ENCODE measurements at places on chromosomes 12 and 14.

DNA sequence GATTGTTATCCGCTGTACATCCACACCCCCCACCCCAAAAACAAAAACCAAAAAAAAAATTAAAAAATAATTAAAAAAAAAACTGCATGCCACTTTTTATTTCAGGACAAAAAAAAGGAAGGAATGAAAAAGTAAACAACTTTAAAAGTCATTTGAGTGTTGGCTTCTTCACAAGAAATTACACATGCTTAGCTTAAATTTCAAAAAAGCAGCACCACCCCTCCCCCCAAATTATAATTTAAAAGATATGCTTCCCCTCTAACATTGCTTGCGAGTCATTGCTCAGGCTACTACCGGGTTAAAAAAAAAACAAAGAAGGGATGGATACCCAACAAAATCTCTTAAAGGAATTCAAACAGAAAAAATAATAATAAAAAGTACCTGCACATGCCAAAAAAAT, 98.5 kb downstream of the BCL11B start:
- no peak for DNase-seq

GRCh38 chr14:71437870-71438269, 494.4 kb upstream of the RGS6 start:
- DNase-seq: no peak

DNA sequence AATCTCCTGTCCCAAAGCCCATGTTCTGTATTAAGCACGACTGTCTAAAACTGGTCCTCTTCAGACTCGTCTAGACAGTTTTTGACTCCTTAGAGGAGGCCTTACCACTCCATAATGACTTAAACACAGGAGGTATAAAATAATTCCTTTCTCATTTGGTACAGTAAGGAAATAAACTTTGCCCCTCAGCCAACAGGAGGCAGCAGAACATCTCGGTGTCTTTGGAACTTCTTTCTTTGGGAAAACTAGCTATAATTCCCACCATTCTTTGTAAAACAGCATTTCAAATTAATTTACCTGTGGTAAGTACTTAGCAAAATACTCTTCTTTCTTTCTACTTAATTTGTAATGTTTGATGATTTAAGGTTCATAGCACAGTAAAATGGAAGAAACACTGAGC, 292.7 kb upstream of the G2E3 start:
- DNase-seq: no peak

DNA sequence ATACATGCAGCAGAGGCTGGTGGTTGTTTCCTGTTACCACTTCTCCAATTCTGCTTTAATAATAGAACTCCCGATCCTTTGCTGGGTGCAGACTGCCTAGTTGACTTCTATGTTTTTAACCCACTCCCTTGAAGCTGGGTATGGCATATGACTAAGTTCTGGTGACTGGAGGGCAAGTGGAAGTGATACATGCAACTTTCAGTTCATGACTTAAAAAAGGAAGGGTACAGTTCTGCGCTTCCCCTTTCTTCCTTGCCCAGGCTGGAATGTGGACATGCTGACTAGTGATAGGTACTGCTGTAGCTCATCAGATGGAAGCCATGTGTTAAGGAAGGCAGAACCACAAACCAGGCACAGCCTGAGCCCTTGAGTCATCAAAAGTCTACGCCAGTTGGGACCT, 2.4 kb upstream of the A2M start:
- no peak for DNase-seq

GRCh38 chr14:95516554-95517181, at the start of gene SYNE3:
Gene SYNE3 (minus strand): TSS chr14:95516650. CDS start chr14:95475821, 40,829 bp downstream.
- DNase-seq: peak; percentile 85

- no peak for DNase-seq
Observed at GRCh38 chr14:89114109-89114508, 289.7 kb downstream of the TTC8 start.

GRCh38 chr14:29085546-29085945, 319.0 kb downstream of the FOXG1 start:
- DNase-seq: no peak

DNA sequence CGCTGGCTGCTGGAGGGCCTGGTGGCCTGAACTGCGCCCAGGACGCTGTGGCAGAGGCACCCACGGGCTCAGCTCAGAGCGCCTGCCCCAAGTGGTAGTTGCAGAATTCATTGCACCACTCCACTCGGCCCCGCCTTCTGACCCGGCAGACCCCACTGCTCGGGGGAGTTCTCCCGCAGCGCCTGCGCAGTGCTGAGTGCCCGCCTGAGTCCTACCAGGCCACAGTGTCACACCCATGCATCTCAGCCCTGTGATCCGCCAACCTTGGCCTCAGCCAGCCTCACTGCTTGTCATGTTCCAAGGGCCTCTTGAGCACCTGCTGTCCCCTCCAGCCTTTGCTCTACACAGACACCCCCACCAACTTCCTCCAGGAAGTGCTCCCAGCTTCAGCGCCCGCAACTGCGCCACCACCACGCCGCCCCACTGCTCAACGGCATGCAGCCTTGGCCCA, 12.2 kb downstream of the DEGS2 start:
- DNase-seq: no peak

DNA sequence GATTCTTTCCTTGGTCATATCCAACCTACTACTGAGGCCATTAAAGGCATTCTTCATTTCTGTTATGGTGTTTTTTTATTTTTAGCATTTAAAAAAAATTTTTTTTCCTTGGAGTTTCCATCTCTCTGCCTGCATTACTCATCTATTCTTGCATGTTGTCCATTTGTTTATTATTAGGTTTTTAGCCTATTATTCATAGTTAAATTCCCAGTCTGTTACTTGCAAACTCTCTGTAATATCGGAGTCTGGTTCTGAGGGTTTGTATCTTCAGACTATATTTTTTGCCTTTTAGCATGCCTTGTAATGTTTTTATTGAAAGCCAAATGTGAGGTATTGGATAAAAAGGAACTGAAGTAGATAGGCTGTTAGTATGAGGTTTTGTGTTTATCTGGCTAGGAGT, 284.3 kb downstream of the FUT8 start:
- DNase-seq: peak; percentile 0

GRCh38 chr14:102525219-102525928, 15.8 kb upstream of the ANKRD9 start:
- DNase-seq: peak; percentile 82

GRCh38 chr14:88384718-88385117, 739 bp upstream of the SPATA7 start:
- peak; percentile 72 for DNase-seq

DNA sequence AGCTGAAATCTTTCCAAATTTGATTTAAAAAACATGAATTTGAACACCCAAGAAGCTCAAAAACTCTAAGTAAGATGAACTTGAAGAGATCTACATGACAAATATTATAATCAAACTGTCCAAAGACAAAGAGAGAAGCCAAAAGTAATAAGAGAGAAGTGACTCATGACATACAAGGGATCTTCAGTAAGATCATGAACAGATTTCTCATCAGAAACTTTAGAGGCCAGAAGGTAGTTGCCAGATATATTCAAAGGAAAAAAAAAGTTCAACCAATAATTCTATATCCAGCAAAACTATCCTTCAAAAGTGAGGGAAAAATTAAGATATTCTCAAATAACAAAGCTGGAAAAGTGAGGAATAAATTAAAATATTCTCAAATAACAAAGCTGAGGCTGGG, 35.1 kb upstream of the MMP19 start:
- DNase-seq: no peak

DNA sequence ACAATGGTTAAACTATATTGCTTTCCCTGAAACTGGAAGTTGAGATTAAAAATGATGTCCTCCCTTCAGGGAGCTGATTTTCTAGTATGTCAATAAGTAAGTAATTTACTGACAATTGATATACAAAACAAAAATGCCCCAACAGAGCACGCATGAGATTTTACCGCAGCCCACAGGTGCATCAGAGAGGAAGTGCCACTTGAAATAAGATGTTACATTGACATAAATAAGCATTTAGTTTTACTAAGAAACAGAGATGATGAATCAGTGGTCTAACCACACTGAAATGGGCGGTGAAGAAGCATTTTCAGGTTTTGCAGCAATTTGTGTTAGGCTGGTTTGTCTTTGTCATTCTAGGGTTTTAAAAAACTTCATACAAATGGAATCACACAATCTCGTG, 8.8 kb upstream of the CLECL1 start:
- DNase-seq: no peak

- no peak for DNase-seq
Observed at GRCh38 chr12:4169959-4170358, 103.6 kb upstream of the CCND2 start.

- DNase-seq: peak; percentile 46
Observed at GRCh38 chr12:108542320-108542719, 18.7 kb downstream of the SART3 start.

DNA sequence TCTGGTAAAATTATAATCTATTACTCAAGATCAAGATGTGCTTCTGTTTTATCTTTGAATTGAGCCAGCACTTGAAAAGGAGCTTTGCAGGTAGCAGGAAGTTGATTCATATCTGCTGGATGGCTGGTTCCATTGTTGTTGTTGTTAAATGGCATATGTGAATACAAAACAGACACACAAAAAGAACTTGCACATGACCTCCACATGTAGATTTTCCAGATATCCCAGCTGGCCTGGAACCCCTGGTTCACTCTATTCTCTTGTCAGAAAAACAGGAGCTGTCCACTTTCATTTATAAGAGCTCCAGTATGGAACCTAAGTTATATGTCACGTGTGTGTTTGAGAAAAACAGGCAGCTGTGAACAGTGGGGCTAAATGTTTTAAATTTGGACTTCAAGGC, 273.9 kb downstream of the TMEM132D start:
- DNase-seq: no peak

DNA sequence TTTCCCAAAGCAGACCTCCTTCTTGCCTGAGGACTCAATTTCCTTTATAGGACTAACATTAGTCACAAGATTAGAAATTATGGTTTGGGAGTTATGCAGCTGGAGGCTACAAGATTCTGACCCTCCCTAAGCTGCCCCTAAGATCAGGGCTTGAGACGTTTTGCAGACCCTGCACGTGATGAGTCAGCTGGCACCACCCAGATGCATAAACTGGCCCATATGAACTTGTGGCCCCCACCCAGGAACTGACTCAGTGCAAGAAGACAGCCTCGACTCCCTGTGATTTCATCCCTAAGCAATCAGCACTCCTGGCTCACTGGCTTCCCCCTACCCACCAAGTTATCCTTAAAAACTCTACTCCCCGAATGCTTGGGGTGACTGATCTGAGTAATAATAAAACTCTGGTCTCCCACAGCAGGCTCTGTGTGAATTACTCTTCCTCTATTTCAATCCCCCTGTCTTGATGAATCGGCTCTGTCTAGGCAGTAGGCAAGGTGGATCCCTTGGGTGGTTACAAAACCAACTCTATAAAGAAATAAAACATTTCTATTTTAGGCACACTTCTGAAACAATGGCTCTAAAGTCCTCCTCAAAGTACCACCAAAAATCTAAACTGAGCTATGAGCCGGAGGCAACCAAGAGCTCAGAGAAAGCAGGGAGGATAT, 233.4 kb downstream of the TMEM132D start:
- peak; percentile 23 for DNase-seq

DNA sequence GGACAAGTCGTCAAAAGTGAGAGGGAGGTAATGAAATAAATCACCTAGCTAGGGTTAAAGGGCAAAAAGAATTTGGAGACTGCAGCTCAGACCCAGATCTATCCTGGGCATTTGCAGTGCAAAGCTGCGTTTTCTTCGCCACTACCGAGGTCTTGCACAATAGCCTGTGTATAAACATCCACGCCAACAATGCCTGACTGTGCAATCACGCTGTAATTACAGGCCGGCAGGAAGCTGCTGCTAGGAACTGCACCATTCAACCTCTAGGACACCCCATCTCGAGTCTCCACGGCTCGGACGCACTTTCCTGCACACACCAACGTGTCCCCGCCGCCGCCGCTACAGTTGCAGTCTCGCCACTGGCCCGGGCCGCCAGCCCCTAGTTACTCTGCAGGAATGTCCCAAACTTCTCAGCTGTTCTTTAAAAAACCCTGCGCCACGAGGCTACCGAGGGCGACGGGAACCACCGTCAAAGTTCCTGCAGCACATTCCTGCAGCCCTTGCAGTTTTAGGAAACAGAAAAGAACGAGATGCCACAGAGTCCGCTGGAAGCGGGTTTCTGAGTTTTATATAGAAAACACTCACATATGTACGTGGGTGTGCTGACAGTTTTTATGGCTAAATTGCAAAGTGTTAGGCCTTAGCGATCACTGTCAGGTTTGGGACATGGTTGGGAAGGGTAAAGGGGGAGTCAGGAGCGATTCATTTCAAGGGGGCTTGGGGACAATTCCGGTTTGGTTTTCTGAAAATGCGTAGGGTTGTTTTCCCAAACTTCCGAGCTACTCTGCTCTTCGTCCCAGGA, 65.6 kb upstream of the PTGR2 start:
- DNase-seq: peak; percentile 96

- no peak for DNase-seq
Observed at GRCh38 chr14:60315196-60315990, 66.4 kb downstream of the PPM1A start.

DNA sequence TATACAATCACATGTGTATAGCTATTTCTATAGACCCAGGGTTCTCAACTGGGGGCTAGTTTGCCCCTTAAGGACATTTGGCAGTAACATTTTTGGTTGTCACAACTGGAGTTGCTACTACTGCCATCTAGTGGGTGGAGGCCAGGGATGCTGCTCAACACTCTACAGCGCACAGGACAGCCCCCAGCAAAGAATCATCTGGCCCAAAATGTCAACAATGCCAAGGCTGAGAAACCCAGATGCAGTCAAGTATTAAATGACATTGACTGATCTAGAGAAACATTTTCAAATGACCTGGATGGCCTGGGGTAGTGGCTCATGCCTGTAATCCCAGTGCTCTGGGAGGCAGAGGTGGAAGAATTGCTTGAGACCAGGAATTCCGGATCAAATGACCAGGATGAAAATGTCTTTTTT, 5.8 kb downstream of the WSB2 start:
- peak; percentile 42 for DNase-seq

- no peak for DNase-seq
Observed at GRCh38 chr12:27178723-27179399, 65.2 kb upstream of the STK38L start.

DNA sequence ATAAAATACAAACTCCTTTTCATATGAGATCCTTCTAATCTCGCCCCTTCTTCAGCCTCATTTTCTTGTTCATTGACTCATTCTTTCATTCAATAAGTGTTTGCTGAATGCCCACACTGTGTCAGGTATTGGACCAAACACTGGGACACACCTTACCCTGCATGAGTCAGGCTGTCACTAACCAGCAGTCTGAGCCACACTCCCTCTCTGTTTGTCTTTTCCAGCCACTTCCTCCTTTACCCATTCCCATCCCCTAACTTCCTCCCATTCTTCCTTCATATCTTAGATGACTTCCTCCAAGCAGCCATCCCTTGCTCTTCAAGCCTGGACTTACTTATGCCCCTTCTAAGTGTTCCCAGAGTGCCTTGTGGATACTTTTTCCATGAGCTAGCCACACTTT, 27.0 kb upstream of the HIF1A start:
- DNase-seq: no peak
